HCEC 1CT (cell line): ENCODE measurements at places on chromosomes 2 and 18.
A peak's percentile ranks its signal among the peaks of the same experiment; 100 is the strongest.

DNA sequence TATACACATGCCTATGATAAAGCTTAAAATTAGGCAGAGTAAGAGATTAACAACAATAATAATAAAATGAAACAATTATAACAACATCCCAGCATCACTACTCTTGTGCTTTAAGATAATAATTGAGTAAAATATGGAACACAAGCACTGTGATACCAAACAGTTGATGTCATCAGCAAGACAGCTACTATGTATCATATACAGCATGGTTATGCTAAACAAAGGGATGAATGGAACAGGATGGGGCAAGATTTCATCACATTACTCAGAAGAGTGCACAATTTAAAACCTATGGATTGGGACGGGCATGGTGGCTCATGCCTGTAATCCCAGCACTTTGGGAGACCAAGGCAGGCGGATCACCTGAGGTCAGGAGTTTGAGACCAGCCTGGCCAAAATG, 1221.0 kb downstream of the SUCLG1 start:
- DNase-seq: no peak

- no peak for DNase-seq
Observed at GRCh38 chr18:27225947-27226481, 40.9 kb upstream of the CHST9 start.

DNA sequence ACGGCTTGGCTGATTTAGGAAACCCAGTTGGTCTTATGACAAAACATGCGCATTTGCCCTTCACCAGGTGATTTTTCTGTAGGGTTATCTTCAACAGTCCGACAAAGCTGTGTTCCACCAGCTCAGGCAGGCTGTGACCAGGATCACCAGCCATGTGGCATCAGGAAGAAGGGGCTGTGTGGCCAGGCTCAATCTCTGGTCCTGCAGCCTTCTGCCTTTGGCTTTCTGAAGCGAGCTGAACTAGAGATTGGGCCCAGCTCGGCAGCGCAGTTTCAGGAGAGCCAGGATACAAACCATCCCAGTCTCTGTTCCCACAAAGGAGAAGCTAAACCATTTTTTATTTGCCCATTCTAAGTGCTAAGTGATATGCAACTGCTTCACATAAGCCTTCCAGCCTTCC, 282.3 kb downstream of the SOX11 start:
- DNase-seq: no peak

DNA sequence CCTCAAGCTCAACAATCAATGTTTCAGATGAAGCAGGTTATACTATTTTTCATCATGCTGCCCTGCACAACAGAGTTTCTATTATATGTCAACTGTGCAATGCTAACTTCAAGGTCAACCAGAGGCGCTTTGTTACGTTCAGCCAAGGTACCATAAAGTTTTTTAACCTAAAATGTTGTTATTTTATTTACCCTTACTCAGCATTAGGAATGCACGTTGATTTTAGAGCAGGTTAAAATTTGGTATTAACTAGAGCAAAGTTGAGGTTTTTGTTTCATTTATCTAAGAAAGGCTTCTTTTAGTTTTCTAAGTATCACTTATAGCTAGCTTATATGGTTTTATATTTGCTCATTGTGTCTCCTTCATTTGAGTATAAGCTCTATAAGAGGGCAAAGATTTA, 21.8 kb downstream of the ANKAR start:
- DNase-seq: no peak

DNA sequence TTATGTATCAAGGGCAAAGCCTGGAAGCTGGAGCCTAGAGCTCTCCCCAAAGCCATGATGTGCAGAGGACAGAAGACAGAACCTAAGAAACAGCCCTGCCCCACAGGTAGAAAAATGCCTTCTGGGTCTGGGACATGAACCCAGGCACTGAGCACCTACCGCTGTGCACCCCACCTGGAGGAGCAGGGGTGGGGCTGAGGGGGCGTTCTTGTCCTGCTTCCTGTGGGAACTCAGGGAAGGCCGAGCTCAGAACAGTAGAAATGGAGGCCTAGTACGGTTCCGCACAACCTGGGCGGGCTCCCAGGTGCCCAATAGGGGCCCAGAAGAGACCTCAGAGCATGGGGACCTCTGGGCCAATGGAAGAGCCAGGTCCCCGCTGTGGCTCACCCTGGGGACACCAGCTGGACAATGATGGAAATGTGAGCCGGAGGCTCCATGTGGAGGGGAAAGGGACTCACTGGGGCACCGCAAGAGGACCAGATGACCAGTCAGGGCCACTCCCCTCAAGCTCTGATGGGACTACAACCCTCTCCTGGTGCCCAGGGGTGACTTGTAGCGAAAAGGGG, 3.2 kb downstream of the CRACDL start:
- DNase-seq: no peak

DNA sequence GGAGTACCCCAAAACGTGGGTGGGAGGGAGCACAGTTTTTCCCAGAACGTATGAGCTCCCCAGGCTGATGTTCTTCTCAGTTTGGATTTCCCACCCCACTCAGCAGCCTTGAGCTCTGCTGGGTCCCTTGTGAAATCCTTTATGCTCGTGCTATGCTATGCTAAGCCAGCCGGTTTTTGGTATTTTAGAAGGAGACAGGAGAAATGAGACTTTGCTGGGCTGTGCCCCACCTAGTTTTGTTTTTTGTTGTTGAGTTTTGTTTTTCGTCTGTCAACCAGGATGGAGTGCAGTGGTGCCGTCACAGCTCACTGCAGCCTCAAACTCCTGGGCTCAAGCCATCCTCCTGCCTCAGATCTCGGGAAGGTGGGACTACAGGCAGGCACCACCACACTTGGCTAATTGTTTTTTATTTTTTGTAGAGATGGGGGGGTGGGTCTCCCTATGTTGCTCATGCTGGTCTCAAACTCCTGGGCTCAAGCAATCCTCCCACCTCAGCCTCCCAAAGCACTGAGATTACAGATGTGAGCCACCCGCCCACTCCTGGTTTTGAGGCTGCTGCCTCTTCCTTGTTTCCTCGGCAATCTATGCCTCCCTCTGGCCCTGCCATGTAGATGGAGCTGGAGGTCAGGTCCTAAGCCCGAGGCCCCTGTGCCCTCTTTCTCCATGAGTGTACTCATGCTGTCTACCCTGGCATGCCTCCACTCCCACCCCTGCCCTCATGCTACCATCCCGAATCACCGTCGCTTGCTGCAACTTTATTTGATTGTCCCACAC, 17.5 kb upstream of the MGAT4A start:
- no peak for DNase-seq

DNA sequence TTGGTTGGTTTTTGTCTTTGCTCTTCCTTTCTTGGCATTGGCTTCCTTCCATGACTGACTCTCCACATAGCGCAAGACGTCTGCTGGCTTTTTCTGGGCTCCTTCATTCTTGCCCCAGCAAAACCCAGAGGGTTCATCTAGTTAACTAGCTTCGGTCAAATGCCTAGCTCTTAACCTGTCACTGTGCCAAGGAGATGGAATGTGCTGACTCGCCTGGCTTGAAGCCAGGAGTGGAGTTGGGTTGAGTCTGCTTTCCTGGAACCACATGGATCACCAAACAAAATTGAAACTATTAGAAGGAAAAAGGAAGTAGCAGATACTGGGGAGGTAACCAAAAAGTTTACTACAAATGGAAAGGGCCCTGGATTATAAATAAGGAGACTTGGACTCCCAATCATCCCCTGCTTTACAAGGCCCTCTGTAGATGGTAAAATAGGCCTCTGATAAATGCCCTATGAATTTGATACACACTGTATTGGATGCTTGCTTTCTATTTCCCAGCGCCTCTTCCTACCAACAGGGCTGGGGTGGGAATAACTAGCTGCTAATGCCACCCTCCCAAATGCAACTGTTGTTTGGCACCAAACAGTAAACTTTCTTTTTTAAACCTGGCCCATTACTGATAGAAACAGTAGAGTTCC, 11.3 kb downstream of the MALT1 start:
- peak; percentile 30 for DNase-seq

DNA sequence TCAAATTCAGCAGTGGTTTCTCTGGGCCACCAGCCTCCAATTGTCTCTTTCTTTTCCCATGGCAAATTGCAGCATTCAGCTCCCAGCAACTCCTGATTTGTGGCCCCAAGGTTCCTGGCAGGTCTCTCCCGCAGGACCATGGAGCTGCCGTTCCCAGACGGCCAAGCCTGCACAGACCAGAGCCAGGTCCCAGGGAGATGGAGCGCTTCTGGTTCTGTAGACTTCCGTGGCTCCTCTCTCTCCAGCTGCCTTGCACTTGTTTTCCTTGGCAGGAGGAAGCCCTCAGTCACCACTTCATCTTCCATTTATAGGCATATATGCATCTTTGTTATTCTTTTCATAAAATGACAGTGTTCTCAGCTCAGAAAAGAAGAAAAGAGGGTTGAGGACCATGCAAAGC, 21.7 kb downstream of the TNP1 start:
- DNase-seq: no peak

- no peak for DNase-seq
Observed at GRCh38 chr2:129499747-129500146, 479.7 kb upstream of the RAB6C start.

- no peak for DNase-seq
Observed at GRCh38 chr2:236250286-236250685, 13.9 kb downstream of the ASB18 start.

GRCh38 chr2:129865976-129866375, 113.5 kb upstream of the RAB6C start:
- DNase-seq: no peak

- no peak for DNase-seq
Observed at GRCh38 chr18:75250471-75250821, 39.8 kb downstream of the TSHZ1 start.

DNA sequence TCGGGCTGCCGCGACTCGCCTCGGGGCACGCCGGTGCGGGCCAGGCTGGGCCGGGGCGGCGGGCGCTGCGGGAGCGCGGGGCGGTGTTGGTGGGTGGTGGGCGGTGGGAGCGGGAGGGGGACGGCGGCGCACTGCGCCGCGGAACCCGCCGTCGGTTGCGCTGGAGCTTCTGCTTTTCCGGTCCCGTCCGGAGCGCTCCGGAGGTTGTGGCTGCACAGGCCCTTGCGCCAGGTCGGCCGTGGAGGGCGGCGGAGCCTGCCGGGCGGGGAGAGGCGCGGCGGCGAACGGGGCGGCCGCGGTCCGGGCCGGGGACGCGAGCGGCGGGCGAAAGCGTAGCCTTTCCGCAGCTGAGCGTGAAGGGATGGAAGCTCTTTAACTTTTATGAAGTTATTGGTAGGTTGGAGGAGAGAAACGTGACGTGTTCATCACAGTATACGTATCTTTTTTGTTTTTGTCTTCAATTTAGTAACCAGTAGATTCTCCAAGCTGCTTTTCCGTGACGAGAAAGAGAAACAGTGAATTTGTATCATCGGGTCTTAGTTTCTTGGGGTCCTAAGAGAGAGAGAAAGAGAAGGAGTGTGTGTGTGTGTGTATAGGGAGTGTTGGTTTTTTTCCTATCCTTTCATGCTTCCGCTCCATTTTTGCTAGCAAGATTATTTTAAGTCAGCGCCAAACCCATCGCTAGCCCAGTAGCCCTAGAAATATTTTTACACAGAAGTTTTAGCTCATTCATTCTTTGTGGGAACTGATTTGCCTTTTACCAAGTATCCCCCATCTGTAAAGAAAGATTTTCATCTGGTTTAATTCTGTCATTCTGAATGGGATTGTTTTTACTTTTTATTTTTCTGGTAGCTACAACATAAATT, 535 bp downstream of the ATG4B start:
- DNase-seq: peak; percentile 5

- peak; percentile 6 for DNase-seq
Observed at GRCh38 chr2:147623328-147623727, 221.5 kb upstream of the ACVR2A start.

DNA sequence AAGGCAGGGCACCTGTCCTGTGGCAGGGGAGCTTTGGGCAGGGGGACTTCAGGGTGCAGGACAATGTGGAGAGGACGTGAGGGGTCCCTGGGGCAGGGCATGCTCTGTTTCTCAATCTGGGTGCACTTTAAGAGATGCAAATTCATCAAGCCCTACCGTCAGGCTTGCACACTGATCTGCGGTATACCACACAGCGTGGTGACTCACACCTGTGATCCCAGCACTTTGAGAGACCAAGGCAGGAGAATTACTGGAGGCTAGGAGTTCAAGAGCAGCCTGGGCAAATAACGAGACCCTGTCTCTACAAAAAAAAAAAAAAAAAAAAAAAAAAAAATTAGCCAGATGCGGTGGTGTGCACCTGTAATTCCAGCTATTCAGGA, 10.2 kb upstream of the GPC1 start:
- DNase-seq: no peak

GRCh38 chr18:76670564-76671288, 151.6 kb upstream of the ZNF236 start:
- no peak for DNase-seq
